Inflammatory macrophage (primary cell): ENCODE measurements at places on chromosomes 2 and 18.

- no peak for DNase-seq
Observed at GRCh38 chr2:45988879-45989278, 308.3 kb upstream of the EPAS1 start.

DNA sequence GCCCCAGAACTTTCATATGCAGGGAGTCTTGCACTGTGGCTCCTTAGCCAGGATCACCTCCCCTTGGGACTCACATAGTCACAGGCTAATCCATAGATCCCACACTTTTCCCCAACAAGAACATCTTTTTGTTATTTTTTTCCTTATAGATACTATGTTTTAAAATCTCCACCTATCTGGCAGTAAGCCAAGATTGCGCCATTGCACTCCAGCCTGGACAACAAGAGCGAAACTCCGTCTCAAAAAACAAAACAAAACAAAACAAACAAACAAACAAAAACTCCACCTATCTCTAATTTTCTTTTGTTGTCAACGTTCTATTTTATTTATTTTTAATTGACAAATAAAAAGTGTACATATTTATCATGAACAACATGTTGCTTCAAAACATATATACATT lies 141.7 kb downstream of the PDE11A start:
- DNase-seq, result no peak

GRCh38 chr2:44136252-44136651 lies 32.4 kb upstream of the PPM1B start:
- DNase-seq, result no peak

GRCh38 chr2:205868773-205869333 lies 186.6 kb downstream of the NRP2 start:
- DNase-seq, result peak; percentile 88

GRCh38 chr2:122737429-122738077 lies 982.1 kb downstream of the TSN start:
- DNase-seq, result peak; percentile 60

DNA sequence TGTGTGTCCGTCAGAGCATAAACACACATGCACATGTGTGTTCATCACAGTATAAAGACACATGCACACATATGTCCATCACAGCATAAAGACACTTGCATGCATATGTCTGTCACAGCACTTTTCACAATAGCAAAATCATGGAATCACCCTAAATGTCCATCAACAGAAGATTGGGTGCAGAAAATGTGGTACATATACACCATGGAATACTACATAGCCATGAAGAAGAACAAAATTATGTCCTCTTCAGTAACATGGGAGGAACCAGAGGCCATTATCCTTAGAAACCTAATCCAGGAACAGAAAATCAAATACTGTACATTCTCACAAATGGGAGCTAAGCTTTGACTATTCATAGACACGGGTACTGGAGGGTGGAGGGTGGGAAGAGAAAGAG lies 732.2 kb downstream of the GALR1 start:
- DNase-seq, result no peak

DNA sequence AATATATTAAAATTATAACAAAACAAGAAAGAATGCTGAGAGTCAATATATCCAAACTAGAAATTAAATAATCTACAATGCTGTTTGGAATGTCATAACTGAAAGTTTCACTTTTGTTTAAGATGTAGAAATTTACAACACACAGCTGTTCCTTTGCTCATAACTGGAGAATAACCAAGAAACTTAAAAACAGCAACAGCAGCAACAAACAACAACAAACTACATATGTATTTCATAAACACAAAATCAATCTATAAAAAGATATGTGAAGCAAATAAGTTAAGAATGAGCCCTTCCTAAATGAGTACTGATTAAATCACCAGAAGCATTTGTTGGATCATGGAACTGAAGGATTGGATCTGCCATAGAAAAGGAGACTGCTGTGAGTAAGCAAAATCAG lies 456.5 kb upstream of the ZNF804A start:
- DNase-seq, result no peak

GRCh38 chr2:16174693-16175045 lies 234.3 kb downstream of the MYCN start:
- no peak for DNase-seq

DNA sequence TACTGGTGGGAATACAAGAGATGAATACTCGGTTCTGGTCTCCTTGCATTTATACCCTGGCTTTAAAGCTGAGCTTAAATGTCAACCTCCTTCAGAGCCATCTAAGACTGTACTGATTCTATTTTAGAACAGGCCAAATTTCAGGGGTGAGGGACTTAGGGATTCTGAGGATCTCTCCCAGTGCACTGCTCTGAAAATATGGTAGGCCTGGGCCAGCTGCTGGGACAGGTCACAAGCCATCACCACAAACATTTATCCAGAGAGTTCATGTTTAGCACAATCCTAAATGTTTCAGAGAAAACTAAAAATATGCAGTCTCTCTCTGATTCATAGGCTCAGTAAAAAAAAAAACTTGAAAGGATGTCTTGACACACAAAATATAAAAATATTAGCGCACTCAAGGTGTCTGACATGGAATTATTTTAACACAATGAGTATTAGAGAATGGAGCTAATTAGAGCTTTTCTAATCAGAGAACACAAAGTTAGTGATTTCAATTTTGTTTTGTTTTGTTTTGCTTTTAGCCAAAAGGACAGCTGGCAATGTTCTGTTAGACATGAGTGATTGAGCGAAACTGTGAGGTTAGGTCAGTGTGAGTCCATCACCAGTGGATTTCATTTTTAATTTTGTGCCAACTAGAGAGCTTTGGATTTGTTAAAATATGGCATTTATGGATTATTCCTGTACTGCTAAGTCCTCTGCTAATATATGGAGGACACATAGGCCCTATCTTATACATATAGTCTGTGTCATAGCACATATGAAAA lies 38.8 kb downstream of the MFSD6 start:
- no peak for DNase-seq

GRCh38 chr2:154827286-154827685 lies 128.8 kb downstream of the KCNJ3 start:
- no peak for DNase-seq

- peak; percentile 38 for DNase-seq
Observed at GRCh38 chr2:101823347-101823791, 125.9 kb downstream of the MAP4K4 start.

- DNase-seq, result no peak
Observed at GRCh38 chr18:63817441-63818051, 42.3 kb downstream of the SERPINB7 start.

GRCh38 chr2:207282916-207283315 lies 117.2 kb upstream of the KLF7 start:
- DNase-seq, result peak; percentile 21
